ENCODE measurements at places on chromosomes 11 and 22.
A peak's percentile ranks its signal among the peaks of the same experiment; 100 is the strongest.

GRCh38 chr11:1139441-1140083 is 18.2 kb upstream of the MUC5AC start:
- DNase-seq: no peak

- no peak for DNase-seq
Observed at GRCh38 chr11:76776472-76776871, 6.7 kb upstream of the TSKU start.

- no peak for DNase-seq
Observed at GRCh38 chr11:118914178-118914918, 11.4 kb downstream of the BCL9L start.

GRCh38 chr11:35182317-35182939 is 43.5 kb downstream of the CD44 start:
- DNase-seq: no peak

DNA sequence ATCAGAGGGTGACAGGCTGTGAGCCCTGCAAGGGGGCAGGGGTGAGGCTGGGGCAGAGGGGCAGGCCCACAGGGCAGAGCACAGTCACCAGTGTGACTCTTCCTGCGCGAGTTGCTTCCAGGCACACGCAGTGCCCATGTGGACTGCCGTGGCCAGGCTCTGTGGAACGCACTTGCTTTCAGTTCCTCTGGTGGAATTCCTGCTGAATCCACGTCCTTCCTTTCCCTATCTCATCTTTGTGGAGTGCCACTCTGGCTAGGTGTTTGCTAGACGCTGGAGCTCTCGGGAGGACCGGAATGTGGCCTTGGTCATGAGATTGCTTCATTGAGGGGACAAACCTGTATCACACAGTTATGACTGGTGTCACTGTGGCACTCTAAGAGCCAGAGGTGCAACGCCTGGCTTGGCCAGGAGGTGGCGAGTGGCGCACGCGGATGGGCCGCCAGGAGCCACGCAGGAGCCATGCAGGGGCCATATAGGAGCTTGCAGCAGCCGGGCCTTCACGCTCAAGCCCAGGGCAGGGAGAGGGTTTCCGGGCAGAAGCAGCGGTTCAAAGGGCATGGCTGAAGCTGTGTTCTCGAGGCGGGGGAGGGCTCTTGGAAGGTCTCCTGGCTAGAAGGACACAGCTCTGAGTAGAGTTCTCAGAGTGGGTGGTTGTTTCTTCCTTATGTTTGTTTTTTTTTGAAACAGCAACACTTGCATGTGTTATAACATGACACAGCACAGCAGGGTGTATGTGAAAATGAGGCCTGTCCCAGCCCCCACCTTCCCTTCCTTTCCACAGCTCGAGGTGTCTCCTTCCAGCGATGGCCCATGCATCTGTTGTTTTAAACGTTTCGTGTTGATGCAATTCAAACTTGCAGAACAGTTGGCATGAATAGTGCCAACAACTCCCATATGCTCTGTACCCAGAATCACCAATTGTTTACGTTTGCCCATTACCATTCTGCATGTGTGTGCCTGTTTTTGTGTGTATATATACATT is 36.2 kb downstream of the TBC1D22A start:
- peak; percentile 38 for DNase-seq

DNA sequence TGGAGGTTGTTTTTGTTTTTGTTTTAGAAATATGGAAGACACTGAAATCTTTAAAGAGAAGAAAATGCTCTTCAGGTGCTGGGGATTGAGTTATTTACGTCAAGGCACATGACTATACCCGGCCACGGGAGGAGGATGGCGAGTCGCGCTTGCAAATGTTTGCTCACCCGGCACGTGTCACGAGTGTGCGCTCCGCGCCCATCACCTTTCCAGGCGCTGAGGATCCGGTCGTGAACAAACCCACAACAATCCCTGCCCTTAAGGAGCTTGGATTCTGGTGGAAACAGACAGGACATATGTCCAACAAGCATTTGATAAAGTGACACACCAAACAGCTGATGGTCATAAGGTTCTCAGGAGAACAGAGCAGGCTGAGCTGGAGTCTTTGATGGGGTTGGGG is 715.5 kb downstream of the BRD1 start:
- DNase-seq: no peak

- DNase-seq: no peak
Observed at GRCh38 chr11:129711760-129712159, 103.9 kb upstream of the TMEM45B start.

GRCh38 chr11:108009497-108010370 is 1.0 kb downstream of the CUL5 start:
- DNase-seq: no peak

DNA sequence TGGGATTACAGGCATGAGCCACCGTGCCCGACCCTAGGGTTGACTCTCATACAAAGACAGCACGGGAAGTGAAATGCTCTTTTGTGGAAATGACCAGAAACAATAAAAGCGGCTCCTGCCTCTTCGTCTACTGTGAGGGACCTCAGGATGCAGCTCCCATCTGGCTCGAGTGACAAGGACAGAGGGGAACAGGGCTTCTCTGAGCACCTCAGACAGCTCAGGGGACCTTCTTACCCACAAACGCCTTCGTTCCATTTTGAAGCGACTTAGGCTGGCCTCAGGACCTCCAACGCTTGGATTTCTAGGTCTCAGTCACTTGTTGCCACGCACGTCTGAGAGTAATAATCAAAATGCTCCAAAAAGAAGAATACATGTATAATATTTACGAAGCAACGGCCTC is 2.5 kb downstream of the PRAME start:
- no peak for DNase-seq

GRCh38 chr22:48138855-48139254 is 1376.4 kb downstream of the TBC1D22A start:
- peak; percentile 19 for DNase-seq

DNA sequence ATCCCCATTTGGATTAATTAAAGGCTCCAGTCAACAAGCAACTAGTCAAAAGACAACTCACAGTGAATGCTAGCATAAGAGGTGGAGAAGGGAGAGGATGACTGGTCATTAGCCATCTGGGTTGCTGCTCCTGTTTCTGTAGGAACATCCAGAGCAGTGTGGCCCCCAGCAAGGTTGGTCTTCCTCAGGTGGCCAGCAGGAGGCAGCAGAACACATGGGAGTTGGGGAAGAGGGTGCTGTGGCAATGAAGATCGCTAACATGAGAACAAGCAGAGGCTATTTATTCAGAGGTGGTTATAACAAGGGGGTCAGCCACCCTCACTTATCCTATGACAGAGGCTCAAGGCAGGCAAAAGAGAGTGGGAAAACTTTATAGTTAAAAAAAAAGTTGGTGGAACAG is 21.3 kb downstream of the IZUMO1R start:
- DNase-seq: peak; percentile 27

- no peak for DNase-seq
Observed at GRCh38 chr11:17629113-17629512, 82.1 kb downstream of the OTOG start.

- peak; percentile 32 for DNase-seq
Observed at GRCh38 chr22:42227435-42227834, 43.0 kb downstream of the TCF20 start.
